Bronchial smooth muscle cell (primary cell): ENCODE measurements at places on chromosomes 12 and 14. TPM values are rescaled to one million over a fixed set of nuclear protein-coding genes. Genes with fewer than 3 reads are reported as not detected.

Gene KLRC1
- total RNA-seq: not detected in 2 replicates

Gene OR5AU1
- total RNA-seq: not detected in 2 replicates

Gene C12orf54
- total RNA-seq: not detected in 2 replicates

Gene OTX2
- not detected in 2 replicates for total RNA-seq

Gene KRT83
- total RNA-seq: not detected in 2 replicates

Gene TSHR
- not detected in 2 replicates for total RNA-seq

Gene RTN1
- under 0.01 and 0.16 TPM in 2 replicates for total RNA-seq

Gene ATG101
- total RNA-seq: 73.6 and 95.7 TPM in 2 replicates

Gene DIO3
- total RNA-seq: not detected in 2 replicates

Gene HDAC7
- total RNA-seq: 15.5 and 21.8 TPM in 2 replicates

Gene KLRB1
- not detected in 2 replicates for total RNA-seq

Gene KRT85
- not detected in 2 replicates for total RNA-seq

Gene LALBA
- not detected in 2 replicates for total RNA-seq

Gene CPNE6
- not detected in 2 replicates for total RNA-seq

Gene NPFF
- total RNA-seq: not detected in 2 replicates
